WTC11 (cell line): ENCODE measurements at places on chromosomes 3 and 15. TPM values are rescaled to one million over a fixed set of nuclear protein-coding genes. Genes with fewer than 3 reads are reported as not detected.
A peak's percentile ranks its signal among the peaks of the same experiment; 100 is the strongest.

Gene ADCY5
- total RNA-seq = 23.5 to 28.6 TPM (median 26.8 TPM) in 3 replicates

Gene HHLA2
- total RNA-seq = 0.07 to 0.14 TPM (median 0.09 TPM) in 3 replicates

Gene SUSD5
- 1.2 to 1.6 TPM (median 1.5 TPM) in 3 replicates for total RNA-seq

Gene RBP2
- not detected in 3 replicates for total RNA-seq

Gene GNAT1
- total RNA-seq = 0.13 to 0.39 TPM (median 0.14 TPM) in 3 replicates

- no peak overlapping the region for H3K4me3 ChIP-seq
- peaks cover 5% of the 10 kb centered on the region for H3K4me1 ChIP-seq
- H3K36me3 ChIP-seq = no peaks in the 10 kb centered on the region
- no peak for DNase-seq
These were observed 203.1 kb downstream of the KCNAB1 start for GRCh38 chr3:156323466-156323865.

DNA sequence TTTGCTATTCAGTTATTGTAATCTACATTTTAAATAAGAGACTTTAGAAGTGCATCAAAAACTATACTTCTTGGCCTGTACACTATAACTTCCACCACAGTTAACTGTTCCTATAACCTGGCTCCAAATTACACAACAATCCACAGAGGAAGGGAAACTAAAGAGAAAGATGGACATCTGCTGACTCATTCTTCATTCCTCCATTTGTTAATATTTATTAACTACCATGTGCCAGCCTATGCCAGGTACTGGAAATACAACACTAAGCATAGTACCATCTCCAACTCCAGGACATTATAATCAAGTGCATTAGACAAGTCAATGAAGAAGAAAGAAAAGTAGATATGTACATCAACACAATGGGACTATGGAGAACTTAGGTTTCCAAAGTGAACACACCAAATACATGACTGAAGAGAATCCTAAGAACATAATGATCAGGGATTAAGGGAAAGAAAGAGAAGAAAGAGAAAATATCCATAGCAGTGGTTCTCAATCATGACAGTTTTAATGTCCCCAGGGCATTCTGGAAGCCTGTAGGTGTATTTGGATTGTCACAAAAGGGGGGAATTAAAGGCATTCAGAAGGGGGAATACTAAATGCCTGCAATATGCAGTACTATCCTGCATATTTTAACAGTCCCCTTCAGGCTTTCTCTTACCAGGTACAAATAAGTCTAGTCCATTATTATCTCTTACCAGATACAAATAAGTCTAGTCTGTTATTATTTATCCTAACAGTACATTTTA, 8.9 kb downstream of the ICE2 start:
- H3K27me3 ChIP-seq = no peaks in the 10 kb centered on the region
- no peaks in the 10 kb centered on the region for H3K4me1 ChIP-seq
- H3K27ac ChIP-seq = peak overlapping the region; percentile 42
- no peak for DNase-seq

DNA sequence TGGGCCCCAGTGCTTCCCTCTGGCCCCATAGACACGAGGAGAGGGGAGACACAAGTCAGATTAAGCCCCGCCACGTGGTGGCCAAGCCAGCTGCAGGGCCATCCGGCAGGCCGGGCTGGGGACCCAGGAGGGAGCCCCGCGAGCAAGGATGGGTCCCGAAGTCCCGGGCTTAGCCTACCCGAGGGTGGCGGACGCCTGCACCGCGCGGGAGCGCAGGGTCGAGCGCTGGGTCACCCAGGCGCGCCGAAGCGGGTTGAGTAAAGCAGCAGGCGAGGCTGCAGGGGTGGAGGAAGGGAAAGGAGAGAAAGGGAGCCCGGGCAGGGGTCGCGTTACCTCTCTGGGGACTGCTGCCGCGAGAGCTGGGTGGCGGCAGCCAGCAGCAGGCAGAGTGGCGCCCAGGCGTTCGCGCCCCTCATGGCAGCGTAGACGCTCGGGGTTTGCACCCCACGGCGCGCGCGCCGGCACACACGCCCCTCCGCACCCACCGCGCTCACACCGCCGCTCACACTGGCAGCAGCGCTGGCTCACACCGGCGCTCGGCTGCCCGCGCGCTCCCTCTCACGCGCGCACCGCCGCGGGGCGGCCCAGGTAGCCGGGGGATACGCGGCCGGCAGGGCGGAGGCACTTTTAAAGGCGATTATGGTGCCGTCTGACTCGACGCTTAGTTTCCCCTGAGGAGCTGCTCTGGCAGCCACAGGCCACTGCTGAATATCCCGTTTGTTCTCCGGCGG, at the start of gene PCOLCE2:
PCOLCE2 (minus strand) TSS at position 603 of the 731 bp plus-strand sequence; CDS start at position 416, 187 bp downstream.
- peaks cover 22% of the 10 kb centered on the region for H3K4me1 ChIP-seq
- no peaks in the 10 kb centered on the region for H3K36me3 ChIP-seq
- H3K4me3 ChIP-seq = peak within 1 kb of the TSS; percentile 78
- peak; percentile 69 for DNase-seq
- H3K27ac ChIP-seq = no peak within 1 kb of the TSS

DNA sequence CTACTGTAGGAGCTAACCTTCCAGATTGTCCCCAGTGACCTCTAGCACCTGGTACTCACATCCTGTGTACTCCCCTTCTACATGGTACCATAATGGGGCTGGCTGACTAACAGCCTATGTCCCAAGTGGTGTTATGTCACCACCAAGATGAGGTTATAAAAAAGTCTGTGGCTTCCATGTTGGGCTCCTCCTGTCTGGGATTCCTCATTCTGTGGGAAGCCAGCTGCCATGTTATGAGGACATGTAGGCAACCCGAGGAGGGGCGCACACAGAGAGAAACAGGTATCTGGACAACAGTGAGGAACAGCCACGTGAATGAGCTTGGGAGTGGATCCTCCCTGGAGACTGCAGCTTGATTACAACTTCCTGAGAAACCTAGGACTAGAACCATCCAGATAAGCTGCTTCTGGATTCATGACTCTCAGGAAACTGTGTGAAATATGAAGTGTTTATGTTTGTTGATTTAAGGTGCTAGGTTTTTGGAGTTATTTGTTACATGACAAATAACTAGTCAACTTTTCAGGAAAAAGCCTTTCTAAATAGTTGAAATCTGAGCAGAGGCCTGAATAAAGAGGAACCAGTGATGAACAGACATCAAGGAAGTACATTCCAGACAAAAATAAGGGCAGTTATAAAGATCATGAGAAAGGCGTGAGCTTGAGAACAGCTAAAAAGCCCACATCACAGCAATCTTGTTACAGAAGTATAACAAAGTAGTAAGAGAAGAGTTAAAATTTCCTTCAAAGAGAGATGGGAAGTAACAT, 21.7 kb downstream of the GOLIM4 start:
- DNase-seq = no peak
- no peaks in the 10 kb centered on the region; the same call in 1 of the 2 replicates for H3K36me3 ChIP-seq
- H3K4me1 ChIP-seq = peaks cover 22% of the 10 kb centered on the region
- no peak overlapping the region for H3K4me3 ChIP-seq

DNA sequence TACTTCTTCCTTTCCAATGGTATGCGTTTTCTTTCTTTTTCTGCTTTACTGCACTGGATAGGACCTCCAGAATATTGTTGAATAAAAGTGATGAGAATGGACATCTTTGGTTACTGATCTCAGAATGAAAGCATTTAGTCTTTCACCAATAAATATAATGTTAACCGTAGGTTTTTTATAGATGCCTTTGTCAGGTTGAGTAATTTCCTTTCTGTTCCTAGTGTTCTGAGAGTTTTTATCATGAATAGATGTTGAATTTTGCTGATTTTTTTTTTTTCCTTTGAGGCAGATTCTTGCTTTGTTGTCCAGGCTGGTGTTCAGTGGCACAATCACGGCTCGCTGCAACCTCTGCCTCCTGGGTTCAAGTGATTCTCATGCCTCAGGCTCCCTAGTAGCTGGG, 158.4 kb downstream of the KLHL25 start:
- DNase-seq = no peak
- no peaks in the 10 kb centered on the region for H3K27me3 ChIP-seq
- no peak overlapping the region for H3K27ac ChIP-seq
- peaks cover 4% of the 10 kb centered on the region for H3K4me1 ChIP-seq

- no peak overlapping the region for H3K27ac ChIP-seq
- DNase-seq = no peak
- H3K4me1 ChIP-seq = no peaks in the 10 kb centered on the region
- H3K4me3 ChIP-seq = no peak overlapping the region
- no peaks in the 10 kb centered on the region for H3K36me3 ChIP-seq
These were observed 13.8 kb upstream of the MSL2 start for GRCh38 chr3:136209921-136210320.

- no peak overlapping the region for H3K4me3 ChIP-seq
- no peak for DNase-seq
- no peaks in the 10 kb centered on the region for H3K36me3 ChIP-seq
- H3K27ac ChIP-seq = no peak overlapping the region
- H3K4me1 ChIP-seq = peaks cover 5% of the 10 kb centered on the region
These were observed 26.5 kb downstream of the TM4SF18 start for GRCh38 chr3:149306751-149307434.

- H3K27me3 ChIP-seq = no peaks in the 10 kb centered on the region
- no peak overlapping the region for H3K4me3 ChIP-seq
- DNase-seq = no peak
- H3K27ac ChIP-seq = no peak overlapping the region
These were observed 49.7 kb downstream of the PDHB start for GRCh38 chr3:58383904-58384303.

DNA sequence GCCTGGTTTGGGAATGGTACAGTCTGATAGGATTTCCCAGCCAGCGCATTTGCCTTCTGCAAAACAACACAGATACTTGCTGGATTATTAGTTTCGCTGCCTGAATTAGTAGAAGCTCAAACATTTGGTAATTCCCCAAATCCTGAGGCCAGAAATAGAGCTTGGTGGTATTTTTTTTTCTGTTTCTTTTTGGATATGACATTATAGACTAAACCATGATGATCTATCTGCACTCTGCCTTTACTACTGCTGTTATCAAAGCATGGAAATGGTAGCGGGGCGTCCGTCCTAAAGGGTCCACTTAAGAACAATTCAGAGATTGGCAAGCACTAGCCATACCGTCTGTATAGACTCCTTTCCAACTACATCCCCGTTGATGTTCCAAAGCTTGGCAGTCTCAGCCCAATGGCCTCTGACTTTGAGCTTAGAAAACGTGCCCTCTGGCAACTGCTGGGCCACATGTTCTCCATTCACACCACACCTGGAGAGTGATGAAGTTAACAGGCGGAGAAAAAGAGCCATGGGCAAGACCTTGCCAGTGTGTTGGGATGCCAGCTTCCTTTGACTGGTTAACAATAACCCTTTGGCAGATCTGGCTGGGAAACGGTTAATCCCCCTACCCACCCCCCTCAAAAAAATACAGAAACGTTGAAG, 241.0 kb upstream of the NR2F2 start:
- H3K4me1 ChIP-seq = peaks cover 27% of the 10 kb centered on the region
- no peak for DNase-seq
- H3K27ac ChIP-seq = no peak overlapping the region
- H3K4me3 ChIP-seq = no peak overlapping the region
- H3K36me3 ChIP-seq = no peaks in the 10 kb centered on the region
- H3K27me3 ChIP-seq = peaks cover 99% of the 10 kb centered on the region

- H3K4me1 ChIP-seq = no peaks in the 10 kb centered on the region
- no peaks in the 10 kb centered on the region for H3K27me3 ChIP-seq
- no peak overlapping the region for H3K27ac ChIP-seq
These were observed 88.7 kb upstream of the BCL6 start for GRCh38 chr3:187833799-187834578.

DNA sequence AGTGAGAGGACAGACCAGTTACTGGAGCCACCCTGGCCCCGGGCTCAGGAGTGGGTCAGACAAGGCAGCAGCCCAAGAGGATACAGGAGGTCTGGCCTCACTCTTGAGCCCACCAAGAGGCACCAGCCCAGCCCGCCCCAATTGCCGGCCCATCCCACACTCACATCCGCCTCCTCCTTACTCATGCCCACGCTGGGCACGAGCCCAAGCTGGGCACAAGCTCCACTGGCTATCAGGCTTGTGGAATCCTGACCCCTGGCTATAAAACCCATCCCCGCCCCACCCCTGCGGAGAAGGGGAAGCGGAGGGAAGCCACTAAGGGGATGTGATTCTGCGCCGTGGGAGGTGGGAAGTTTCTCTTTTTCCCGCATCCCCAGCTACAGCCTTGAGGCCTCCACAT, 25.9 kb downstream of the ADCY5 start:
- no peak for DNase-seq
- no peaks in the 10 kb centered on the region for H3K36me3 ChIP-seq
- peaks cover 8% of the 10 kb centered on the region for H3K4me1 ChIP-seq
- no peak overlapping the region for H3K27ac ChIP-seq

GRCh38 chr3:169058681-169059080, 604.8 kb downstream of the MECOM start:
- H3K4me1 ChIP-seq = peaks cover 4% of the 10 kb centered on the region; the same call in 1 of the 2 replicates
- H3K27me3 ChIP-seq = no peaks in the 10 kb centered on the region
- no peaks in the 10 kb centered on the region for H3K36me3 ChIP-seq
- no peak overlapping the region for H3K4me3 ChIP-seq
- no peak overlapping the region for H3K27ac ChIP-seq

DNA sequence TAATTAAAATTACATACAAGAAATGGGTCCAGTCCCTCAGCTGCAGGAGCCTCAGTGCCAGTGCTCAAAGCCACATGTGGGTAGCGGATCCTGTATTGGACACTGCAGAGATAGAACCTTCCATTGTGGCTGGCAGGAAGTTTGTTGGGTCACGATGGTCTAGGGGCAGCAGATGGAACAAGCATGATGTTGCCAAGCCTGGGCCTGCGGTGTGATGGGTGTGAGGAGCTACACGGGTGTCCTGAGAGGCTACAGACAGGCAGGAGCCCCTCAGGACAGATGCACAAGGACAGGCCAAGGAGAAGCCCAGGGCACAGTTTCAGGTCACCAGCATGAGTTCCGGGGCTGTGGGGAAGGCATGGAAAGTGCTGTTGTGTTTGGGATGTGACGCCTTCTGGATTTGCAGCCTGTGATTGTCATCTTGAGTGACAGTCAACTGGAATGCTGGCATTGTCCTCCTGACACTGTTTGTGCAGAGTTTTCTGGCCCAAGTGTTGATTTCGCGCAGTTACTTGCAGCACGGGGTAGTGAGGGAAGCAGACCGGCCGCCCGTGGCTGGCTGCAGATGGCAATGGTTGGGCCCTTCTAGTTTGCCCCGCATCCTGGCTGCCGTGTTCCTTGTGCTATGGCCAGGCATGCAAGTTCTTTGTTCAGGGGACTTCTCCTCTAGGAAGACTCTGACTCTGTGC, 177.1 kb downstream of the NSMCE3 start:
- H3K36me3 ChIP-seq = no peaks in the 10 kb centered on the region
- peaks cover 18% of the 10 kb centered on the region for H3K4me1 ChIP-seq
- no peaks in the 10 kb centered on the region for H3K27me3 ChIP-seq
- no peak overlapping the region for H3K4me3 ChIP-seq
- H3K27ac ChIP-seq = peak overlapping the region; percentile 70; the same call in 1 of the 2 replicates

GRCh38 chr3:52102934-52103333, 46.6 kb upstream of the DUSP7 start:
- no peak overlapping the region for H3K27ac ChIP-seq
- peaks cover 3% of the 10 kb centered on the region; the same call in 1 of the 2 replicates for H3K4me1 ChIP-seq
- H3K4me3 ChIP-seq = no peak overlapping the region
- H3K36me3 ChIP-seq = peaks cover 53% of the 10 kb centered on the region
